ENCODE measurements at places on chromosomes 2 and 18.

DNA sequence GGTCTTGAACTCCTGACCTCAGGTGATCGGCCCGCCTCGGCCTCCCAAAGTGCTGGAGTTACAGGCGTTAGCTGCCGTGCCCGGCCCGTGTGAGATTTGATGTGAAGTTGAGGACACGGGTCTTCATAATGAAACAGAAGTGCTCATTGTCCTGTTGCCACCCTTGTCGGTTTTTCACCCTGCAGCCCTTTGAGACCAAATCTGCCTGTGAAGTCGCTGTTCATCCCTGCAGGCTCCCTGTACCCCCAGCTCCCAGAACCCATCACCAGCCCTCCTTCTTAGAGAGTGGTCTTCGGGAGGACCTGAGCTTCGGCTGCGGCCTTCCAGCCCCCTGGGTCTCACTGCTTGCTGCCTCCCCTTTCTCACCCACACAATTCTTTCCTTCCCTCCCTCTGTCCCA lies 325.2 kb downstream of the GBX2 start:
- no peak for DNase-seq

- DNase-seq: no peak
Observed at GRCh38 chr2:170710609-170710979, 4.5 kb upstream of the SP5 start.

DNA sequence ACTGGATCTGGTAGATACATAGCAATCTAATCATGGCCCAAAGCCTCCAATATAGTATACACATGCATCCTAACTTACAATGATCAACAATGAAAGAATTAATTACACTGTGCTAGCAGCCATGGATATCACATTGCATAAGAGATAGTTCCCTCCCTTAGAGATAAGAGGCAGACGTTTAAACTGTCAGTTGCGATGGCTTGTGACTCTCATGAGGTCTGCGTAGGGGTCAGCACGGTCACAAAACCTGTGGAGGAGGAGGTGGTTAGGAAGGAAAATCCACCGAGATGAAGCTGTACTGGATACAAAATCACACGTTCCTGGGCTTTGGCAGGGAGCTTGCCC lies 800 bp upstream of the RALB start:
- no peak for DNase-seq

GRCh38 chr2:69165091-69165880 lies 152.3 kb downstream of the ANTXR1 start:
- no peak for DNase-seq

DNA sequence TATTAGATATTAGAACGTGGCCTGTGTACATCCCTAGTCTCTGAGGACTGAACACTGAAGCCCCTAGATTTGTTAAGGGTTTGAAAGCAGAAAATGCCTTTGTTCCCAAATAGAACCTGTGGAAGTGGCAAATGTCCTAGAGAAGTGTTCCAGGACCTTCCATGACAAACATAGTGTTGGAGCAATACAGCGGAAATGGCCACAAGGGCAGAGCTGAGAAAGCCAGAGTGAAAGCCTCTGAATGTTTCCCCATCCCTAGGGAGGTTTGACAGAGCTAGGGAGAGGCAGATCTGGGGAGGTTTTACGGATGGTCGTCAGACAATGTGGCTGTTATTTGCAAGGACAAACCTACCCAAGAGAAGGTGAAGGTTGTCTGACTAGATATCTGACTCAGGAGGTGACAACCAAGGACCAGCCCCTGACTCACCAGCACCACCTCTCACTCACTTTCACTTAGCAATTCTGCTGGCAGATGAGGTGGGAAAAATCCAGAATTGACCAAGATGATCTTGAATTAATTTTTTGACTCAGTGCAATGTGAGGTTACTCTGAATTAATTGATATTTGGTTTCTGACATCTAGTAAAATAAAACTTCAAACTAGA lies 24.1 kb downstream of the RBM43 start:
- DNase-seq: no peak

- DNase-seq: no peak
Observed at GRCh38 chr18:55781481-55781957, 193.5 kb upstream of the TCF4 start.

GRCh38 chr2:89850881-89851582 lies 1159.6 kb downstream of the RPIA start:
- no peak for DNase-seq

- no peak for DNase-seq
Observed at GRCh38 chr18:24679062-24679461, 218.6 kb downstream of the HRH4 start.

DNA sequence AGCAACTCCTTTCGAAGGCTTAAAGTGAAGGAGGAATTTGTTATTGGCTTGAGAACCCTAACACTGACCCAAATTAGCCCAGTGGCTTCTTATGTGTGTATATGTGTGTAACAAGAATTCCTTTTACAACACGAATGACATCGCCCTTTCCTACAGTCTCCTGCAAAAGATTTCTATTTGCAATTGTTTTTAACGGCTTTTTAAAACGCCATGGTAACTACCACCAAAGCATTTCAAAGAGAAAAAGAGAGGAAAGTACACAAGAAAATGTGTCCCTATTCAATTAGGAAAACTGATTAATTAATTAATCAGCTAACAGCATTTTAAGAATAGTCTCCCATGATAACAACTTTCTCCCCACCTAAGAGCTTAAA lies 58.1 kb downstream of the PAX3 start:
- no peak for DNase-seq

DNA sequence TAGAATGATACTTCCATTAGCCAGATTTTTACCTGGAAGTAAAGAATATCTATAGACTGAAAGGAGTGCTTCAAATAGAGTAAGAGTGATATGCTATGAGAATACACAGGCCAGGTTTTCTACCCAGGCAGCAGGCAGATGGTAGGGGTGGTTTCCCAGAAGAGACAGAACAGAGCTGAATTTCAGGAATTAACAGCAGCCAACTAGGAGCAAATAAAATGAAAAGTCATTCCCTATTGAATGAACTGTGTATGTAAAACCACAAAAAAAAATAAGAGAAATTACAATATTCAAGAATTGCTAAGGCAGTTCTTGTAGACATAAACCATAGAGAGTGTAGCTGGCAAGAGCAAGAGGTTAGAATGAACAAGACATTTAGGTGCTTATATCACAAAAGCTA lies 336.8 kb downstream of the KCNJ3 start:
- no peak for DNase-seq

- no peak for DNase-seq
Observed at GRCh38 chr18:23066060-23066459, 69.2 kb upstream of the CABLES1 start.

DNA sequence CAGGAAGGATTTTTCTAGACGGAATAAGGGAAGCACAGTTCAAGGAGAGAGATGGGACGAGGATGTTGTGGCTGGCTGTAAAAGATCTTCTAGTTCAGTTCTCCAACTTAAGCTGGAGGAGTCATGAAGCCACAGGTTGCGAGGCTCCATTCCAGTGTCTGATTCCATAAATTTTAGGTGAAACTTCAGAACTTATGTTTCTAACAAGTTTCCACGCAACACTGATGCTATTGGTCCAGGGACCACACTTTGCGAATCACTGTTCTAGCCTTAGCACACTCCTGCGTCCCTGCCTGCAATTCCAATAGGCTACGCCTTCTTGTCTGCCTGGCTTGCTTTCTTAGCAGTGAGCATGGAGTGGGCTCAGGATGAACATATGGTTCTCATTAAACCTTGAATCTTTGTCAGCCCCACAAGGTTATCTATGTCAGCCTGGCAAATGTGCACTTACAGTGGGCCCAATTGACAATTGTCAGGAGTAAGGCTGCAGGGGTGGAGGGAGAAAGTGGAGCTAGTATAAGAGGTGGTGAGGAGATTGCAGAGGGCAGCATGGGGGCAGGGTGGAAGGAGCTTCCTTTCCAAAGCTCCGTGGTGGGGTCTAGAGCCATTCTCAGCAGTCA lies 438.1 kb upstream of the ST6GAL2 start:
- DNase-seq: no peak

DNA sequence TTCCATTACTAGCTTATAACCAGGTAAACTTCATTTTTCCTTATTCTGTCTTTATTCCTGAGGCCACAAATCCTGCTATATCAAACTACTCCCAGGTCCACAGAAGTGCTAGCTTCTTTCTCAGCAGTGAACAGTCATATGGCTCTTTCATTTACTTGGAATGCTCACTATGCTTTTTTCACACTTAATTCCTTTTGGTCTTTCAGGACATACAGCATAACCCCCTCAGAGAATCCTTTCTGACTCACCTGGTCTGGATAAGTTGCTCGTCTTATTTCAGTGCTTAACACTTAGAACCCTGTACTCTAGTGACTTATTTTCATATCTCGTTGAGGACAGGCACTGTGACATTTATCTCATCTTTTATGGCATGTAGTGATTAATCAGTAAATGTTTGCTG lies 325.0 kb upstream of the UBE2E3 start:
- DNase-seq: no peak

DNA sequence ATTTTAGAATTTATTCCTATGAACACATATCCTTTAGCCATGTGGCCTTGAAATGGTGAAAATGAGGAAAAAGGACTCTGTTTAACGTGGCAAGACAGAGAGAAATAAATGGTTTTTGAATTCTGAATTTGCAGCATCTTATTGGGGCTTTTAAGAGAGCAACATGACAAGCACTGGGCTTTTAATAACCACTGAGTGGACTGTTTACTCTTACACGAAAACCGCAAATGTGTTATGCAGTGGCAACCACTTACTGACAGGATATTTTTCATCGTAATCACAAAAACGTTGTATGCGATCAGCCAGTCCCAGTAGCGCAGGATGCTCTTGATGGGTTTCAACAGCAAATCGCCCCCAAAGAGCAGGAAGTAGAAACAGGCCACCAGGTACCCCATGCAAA lies 226.6 kb downstream of the NAPG start:
- no peak for DNase-seq

DNA sequence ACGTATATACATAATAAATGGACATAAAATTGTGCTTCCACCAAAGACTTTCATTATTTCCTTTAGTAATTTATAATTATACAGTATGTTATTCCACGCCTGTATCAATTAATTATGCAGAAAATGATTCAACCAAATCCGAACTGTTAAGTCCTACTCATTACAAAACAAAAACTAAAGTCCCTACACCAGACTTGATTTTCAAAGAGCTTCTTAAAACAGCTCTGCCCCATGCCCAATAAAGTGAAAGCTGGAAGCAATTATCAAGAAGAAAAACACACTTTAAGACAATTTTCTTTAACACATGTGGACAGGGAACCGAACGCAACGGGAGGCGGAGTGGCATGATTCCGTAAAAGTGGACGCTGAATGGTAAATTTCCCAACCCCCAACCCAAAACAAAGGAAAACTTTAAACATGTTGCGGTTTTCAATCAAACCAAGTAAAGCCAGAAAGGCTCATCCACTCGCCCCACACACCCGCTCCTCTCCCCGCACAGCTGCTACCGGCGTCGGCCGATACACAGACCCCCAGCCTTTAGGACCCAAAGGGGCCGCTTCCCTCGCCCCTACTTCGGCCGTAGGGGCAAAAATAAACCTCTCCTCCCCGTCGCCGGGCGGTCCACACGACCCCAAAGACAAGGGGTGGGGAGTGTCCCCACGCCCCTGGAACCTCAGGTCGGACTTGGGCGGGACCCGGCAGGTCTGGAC lies 705 bp downstream of the YES1 start:
- DNase-seq: no peak

DNA sequence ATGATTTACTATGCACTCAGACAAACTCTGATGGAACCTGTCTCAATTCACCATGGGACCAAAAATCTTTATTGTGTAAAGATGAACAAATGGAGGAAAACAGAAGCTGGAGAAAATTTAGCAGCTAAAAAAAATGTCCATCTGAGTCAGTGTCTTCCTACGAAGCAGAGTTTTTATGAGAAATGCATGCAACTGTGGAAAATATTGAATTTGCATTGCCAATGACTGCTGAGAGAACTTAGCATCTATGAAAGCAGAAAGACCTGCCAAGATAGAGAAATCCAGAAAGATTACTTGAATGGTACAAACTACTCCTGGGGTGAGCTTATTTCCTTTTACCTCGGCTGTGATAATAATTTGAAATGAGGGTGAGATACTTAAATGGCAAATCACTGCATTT lies 289.7 kb upstream of the GCFC2 start:
- no peak for DNase-seq

- DNase-seq: no peak
Observed at GRCh38 chr2:224151161-224151560, 112.1 kb upstream of the SERPINE2 start.

DNA sequence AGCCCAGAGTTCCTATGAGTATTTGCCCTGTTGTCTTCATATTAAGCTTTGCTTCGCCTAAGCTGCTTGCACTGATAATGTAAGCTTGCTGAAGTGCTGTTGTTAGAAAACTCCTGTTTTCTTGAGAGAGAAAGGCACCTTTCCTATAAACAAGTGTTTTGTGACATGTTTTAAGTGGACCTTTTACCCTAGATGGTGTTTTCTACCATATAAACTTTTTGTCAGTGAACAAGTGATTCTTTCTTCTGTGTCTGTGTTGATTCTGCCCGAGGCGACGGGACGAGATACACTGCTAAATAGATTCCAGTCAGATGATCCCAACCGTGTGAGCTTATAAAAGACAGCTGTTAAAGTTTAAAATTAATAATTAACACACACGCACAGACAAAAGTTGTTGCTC lies 24.1 kb downstream of the CABLES1 start:
- DNase-seq: no peak

All from smooth muscle cell of the brain vasculature (primary cell).